ENCODE measurements at places on chromosomes 2 and 18.

DNA sequence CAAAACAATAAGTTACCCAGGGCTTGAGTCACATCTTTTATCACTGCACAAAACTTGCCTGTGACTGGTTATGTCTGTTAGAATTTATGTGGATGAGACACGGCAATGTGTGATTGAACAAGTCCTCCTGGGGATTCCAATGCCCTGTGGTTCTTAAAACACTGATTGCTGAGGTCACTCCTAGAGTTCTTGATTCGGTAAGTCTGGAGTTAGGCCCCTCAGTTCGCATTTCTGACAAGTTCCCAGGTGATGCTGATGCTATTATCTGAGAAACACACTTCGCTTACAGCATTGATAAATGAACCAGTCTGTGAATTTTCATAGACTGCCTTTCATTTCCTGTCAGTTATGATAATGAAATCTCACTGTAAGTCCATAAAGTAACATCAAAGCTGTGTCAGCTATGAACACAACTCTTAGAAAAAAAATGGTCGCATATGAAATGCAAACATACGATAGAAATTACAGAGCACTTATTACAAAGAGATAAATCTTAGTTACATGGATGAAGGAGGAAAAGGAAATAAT, 214.0 kb downstream of the DLGAP1 start:
- no peak for DNase-seq

GRCh38 chr2:54579682-54580620, 123.8 kb downstream of the SPTBN1 start:
- DNase-seq = peak; percentile 22

GRCh38 chr2:227890495-227891079, 19.2 kb downstream of the DAW1 start:
- DNase-seq = peak; percentile 63

- no peak for DNase-seq
These were observed 384.3 kb upstream of the ID2 start for GRCh38 chr2:8297376-8298231.

DNA sequence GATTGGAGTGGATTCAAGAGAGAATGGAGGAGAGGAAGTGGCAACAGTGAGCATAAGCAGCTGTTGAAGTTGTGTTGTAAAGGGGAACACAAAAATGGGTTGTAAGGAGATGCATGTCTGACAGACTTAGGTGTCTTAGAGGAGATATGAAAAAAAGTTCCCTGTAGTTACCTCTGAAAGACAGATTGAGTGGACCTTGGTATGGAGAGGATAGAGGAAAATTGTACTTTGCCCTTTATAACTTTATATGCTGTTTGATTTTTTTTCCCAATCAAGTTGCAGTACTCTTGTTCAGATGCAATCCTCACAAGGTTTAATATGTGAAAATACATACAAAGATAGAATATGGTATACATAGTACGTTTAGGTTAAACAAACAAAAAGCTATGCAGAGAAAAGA, 73.6 kb downstream of the LYPD6B start:
- no peak for DNase-seq

GRCh38 chr2:161118722-161119121, 41.5 kb upstream of the TANK start:
- DNase-seq = no peak

- peak; percentile 58 for DNase-seq
These were observed 1783.9 kb downstream of the SUCLG1 start for GRCh38 chr2:82675186-82675585.

GRCh38 chr2:118805064-118805690, 42.3 kb downstream of the EN1 start:
- DNase-seq = no peak

DNA sequence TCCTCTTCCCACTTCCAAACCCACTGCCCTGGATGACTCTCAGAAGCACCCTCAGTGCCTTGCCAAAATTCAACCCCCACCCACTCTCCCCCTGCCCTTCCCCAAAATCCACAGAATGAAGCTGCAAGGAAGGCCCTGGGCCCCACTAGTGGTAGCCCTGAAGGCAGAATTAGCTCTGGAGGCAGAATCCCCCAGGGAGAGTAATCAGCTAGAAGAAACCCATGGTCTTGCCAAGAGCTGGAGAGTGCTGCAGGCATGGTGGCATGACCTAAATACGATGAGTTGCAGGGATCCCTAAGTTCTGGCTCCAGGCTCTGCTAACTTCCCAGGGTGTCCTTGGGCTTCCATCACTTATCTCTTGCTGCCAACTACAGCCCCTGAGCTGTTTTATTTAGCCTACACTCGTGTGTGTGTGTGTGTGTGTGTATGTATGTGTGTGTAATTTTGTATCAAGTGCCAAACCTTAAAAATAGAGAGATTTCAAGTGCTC, 7.9 kb downstream of the GAD1 start:
- no peak for DNase-seq

- DNase-seq = no peak
These were observed 15.1 kb upstream of the NMUR1 start for GRCh38 chr2:231545105-231545902.

DNA sequence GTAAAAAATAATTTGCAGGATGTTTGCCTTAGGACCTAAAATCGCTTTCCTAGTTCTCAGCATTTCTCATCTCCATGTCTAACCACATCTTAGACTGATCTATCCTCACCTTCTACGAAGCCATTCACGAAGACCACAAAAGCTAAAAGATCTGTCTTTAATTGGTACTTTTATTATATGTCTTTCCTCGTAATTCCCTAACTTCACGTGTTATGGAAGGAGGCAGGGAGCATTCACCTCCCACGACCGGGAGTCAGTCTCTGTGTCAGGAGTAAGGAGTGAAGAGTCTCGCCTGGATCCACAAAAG, 1.6 kb downstream of the DLGAP1 start:
- no peak for DNase-seq

- no peak for DNase-seq
These were observed 49.0 kb upstream of the TMEM18 start for GRCh38 chr2:726169-726568.

GRCh38 chr2:6813573-6813972, 52.1 kb downstream of the CMPK2 start:
- DNase-seq = no peak

GRCh38 chr18:51603551-51603950, 406.1 kb upstream of the MEX3C start:
- no peak for DNase-seq

DNA sequence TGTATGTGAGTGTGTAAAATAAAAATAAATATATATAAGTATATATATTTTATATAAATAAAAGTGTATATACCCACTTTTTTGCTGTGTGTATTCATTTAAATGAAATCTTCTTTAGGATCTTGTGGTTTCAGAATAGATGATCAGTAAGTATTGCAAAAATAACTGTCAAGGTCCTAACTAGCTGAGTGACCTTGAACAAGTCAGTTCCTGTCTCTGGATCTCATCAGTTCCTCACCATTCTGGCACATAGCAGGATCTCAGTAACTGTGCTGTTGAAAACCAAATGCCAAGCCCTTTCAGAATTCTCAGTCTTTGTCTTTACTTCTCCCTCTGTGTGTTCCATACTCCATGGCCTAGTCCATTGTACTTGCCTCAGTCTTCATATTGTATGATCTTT, 115.3 kb upstream of the CXCR4 start:
- DNase-seq = no peak

GRCh38 chr2:46780801-46781445, 134.7 kb downstream of the MCFD2 start:
- DNase-seq = no peak

GRCh38 chr2:60483401-60483800, 70.1 kb downstream of the BCL11A start:
- no peak for DNase-seq

DNA sequence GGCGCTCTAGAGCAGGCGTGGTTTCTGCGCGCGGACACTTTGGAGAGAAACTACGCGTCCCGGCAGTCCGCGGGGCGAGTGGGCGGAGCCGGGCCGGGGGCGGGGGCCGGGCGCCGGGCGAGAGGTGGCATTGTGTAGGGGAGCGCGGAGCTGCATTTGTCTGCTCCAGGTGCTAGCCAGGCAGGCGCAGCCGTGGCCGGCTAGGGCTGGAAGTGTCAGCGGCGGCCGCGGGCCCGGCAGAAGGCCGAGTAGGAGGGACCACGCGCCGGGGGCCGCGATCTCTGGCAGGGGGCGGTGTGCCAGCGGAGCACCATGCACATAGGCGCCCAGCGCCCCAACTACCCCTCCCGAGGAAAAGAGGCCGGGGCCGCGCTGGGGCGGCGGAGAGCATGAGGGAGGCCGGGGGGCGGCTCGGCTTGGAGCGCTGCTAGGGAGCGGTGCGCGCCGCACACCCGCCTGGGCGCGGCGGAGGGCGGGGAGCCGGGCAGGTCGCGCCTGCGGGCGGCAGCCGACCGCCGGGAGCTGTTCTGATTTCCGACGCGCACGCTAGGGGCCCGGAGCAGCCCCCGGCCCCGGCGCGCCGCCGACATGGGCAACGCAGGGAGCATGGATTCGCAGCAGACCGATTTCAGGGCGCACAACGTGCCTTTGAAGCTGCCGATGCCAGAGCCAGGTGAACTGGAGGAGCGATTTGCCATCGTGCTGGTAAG, at the start of gene FMNL2:
FMNL2 (plus strand) TSS at position 159 of the 710 bp plus-strand sequence.
- DNase-seq = peak; percentile 66

- DNase-seq = no peak
These were observed 72.4 kb upstream of the NPAS2 start for GRCh38 chr2:100747551-100747950.

DNA sequence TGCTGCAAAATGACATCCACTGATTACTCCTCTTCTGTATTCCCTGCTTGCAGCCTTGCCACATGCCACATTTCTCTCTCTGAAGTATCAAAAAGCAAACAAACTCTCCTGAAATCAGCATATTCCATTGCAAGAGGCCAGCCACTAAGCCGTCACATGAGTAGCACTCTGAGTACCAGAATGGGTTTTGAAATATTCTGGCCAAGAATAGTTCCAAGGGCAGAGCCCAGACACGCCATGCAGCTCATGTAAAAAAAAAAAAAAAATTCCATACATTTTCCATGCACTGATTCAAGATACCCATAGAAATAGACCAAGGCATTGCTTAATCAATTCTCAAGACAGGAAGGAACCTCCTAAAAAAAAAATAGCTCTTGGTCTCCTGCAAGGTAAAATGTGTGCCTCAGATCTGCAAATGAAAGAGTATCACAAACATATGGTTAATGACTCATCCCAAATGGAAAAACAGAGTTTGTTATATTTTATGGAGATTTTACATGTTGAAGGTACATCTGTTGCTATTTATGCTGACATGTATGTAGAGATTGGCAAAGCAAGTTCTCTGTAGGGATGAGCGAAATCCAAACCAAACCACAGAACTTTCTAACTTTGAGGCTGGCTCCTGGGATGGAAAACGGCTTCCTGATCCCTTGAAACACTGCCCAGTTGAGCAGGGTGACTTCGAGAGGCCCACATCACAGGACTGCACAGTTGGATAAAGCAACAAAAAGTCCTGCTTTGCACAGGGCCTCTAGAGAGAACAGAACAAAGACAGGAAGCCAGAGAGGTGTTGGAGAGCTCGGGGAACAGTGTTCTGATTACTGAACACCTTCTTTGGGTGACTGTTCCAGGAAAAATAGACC, 346.2 kb downstream of the ZNF521 start:
- DNase-seq = no peak

- no peak for DNase-seq
These were observed 232.0 kb downstream of the LDLRAD4 start for GRCh38 chr18:13450289-13451212.

DNA sequence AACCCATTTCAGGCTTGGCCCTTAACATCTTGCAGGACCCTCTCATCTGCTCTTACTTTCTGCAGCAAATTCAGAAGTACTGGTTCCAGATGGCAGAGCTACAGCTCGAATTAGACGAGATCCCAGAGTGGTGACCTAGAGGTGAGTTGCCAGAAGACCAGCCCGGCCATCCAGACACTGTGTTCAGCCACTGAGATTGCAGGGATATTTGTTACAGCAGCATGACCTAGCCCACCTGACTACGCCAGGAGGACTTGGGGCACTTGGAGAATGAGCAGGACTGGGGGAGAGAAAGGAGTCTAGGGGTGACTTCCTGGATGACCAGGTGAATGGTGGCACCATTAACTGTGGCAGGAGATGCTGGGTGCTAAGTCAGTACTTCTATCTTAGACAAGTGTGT, 67.2 kb upstream of the ID2 start:
- DNase-seq = no peak

GRCh38 chr2:23629772-23630480, 244.9 kb downstream of the KLHL29 start:
- DNase-seq = no peak

DNA sequence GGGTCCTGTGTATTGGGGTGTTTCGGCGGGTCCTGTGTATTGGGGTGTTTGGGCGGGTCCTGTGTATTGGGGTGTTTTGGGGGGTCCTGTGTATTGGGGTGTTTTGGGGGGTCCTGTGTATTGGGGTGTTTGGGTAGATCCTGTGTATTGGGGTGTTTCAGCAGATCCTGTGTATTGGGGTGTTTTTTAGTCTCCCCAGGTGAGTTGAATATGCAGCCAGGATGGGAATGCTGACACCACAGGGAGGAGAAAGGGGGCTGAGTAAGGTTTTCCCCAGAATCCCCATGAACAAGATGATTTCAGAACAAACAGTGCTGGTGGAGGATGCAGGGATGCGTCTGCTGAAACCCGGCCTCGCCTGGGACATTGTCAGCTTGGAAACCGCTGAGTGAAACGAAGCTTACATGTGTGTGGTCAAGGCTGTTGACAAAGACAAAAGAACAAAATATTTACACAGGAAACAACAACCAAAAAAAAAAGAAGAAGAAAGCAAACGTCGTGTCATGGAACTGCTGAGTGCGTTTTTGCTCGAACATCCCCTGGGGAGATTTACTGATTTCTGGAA, 88.5 kb upstream of the ODC1 start:
- DNase-seq = no peak

DNA sequence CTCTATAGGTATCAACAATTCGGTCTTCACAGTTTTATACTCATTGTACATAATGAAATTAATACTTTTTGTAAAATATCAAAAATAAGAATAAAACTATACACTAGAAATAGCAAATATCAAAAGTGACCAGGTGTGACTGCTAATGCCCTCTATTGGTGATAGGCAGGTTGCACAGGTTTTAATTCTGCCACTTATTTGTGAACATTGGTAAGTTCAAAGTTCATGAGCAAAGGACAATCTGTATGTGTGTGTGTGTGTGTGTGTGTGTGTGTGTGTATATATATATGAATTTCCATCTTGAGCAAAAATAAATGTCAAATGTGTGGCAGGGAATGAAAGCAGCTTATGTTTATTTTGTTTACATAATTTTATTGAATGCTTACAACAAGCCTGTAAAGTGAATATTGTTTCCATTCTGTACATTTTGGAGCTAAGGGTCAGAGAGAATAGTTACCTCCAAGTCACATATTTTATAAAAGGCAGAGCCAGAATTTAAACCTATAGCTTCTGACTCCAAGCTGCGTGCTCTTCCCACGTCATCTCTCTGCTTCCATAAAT, 537.4 kb downstream of the CPS1 start:
- DNase-seq = no peak

- DNase-seq = no peak
These were observed 24.8 kb downstream of the IGFBP2 start for GRCh38 chr2:216657980-216658379.

GRCh38 chr18:27447451-27447881, 262.4 kb upstream of the CHST9 start:
- no peak for DNase-seq

- DNase-seq = no peak
These were observed 1.8 kb upstream of the KCNG3 start for GRCh38 chr2:42495611-42496010.

- DNase-seq = peak; percentile 7
These were observed 11.2 kb upstream of the ARHGAP28 start for GRCh38 chr18:6718267-6718666.
